Peyer's patch (tissue), 4 donors: ENCODE measurements at places on chromosomes 3 and 15. TPM values are rescaled to one million over a fixed set of nuclear protein-coding genes. Genes with fewer than 3 reads are reported as not detected.

DNA sequence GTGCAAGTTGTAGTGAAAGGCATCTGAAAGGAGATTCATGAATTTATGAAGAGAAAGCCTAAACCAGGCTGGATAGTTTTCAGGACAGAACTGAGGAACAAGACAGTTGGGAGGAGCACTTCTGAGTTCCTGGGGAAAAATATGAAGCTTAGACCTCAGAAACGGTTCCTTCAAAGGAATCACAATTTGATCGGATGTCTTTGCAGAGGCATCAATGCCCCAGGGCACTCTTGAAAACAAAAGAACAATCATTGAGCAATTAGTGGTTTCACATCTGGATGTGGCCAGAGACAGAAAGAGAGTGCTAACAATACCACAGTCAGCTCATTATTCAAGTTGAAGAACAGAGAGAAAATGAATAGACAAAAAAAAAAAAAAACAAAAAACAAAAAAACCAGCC is 86.2 kb downstream of the KLF13 start:
- H3K4me3 ChIP-seq: no peak overlapping the region
- H3K27me3 ChIP-seq: no peaks in the 10 kb centered on the region
- no peaks in the 10 kb centered on the region for H3K36me3 ChIP-seq
- no peak overlapping the region for H3K27ac ChIP-seq
- no peak for DNase-seq
- H3K4me1 ChIP-seq: no peaks in the 10 kb centered on the region

- DNase-seq: no peak
- H3K36me3 ChIP-seq: no peaks in the 10 kb centered on the region
- no peaks in the 10 kb centered on the region for H3K4me1 ChIP-seq
- H3K4me3 ChIP-seq: no peak overlapping the region
- no peak overlapping the region for H3K27ac ChIP-seq
These were observed 379.7 kb upstream of the EPHA6 start for GRCh38 chr3:96434651-96435050.

DNA sequence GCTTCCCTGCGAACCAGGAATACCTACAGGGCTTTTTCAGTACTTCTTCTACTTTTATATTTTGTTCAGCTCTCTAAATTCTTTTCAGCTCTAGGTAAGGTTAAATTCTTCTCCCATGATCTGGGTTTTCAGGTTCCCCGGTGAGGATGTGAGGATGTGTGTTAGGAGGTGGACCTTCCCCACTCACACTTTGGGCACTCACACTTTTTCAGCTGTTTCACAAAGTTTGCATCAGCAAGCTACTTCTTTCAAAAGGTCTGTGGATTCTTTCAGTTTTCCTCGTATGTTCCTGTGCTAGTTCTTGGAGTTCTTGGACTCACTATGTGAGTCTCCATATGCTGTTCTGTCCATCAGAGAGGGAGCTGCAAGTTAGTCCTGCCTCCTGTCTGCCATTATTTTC is 13.9 kb upstream of the OR5K2 start:
- no peak overlapping the region for H3K27ac ChIP-seq
- DNase-seq: no peak
- H3K4me3 ChIP-seq: no peak overlapping the region
- H3K4me1 ChIP-seq: no peaks in the 10 kb centered on the region

The SNRK gene
- 58.3 TPM for total RNA-seq
